ENCODE measurements at places on chromosomes 11 and 22. TPM values are rescaled to one million over a fixed set of nuclear protein-coding genes. Genes with fewer than 3 reads are reported as not detected.

DNA sequence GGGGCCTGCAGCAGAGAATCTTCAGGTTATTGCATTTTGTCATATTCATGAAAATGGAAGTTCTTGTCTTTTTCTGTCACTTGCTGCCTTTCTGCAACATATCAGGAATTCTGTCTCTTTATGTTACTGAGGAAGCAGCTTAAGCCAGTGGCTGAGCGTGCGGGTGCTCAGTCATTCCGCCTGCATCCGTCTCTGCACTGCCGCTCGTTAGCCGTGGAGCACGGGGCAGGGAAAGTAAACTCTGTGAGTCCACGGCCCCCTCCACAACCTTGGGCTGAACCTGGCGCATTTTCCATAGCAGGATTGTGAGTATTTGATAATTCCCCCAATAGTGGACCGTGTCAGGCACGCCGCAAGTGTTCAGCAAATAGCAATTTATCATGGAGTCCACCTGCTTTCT is 1007.7 kb downstream of the BRD1 start:
- no peak for DNase-seq

- no peak for DNase-seq
Observed at GRCh38 chr11:104090767-104091166, 54.3 kb downstream of the DDI1 start.

DNA sequence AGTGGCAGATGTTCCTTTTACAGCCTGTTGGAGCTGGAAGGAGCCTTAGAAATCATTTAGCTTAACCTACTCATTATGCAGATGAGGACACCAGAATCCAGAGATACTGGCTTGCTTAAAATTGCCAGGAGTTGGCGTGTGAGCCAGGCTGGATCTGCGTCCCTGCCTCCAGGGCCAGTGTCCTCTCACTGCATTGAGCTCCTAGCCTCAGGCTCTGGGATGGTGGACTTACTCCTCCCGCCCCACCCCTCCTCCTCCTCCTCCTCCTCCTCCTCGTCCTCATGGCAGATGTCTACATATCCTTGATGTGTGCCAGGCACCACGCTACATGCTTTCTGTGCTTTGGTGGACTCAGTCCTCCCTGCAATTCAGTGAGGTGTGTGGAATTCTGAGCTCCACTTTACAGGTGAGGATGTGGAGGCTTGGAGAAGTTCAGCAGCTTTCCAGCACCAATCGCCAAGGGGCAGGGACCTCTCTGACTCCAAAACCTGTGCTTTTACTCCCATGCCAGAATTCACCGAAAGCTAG is 24.1 kb downstream of the ADAMTS15 start:
- no peak for DNase-seq

DNA sequence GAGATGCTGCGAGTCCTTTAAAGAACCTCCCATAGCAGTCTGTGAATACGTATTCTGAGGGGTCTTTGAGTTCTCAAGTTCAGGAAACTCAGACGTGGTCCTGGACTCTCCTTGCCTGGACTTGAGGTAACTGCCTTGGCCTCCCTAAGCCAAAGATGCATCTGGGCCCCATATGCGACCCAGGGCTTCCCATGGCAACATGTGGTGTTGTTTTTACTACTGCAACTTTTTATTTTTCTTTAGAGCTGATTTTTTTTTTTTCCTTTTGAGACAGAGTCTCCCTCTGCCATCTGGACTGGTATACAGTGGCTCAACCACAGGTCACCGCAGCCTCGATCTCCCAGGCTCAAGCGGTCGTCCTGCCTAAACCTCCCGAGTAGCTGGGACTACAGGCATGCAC is 321.1 kb downstream of the ST3GAL4 start:
- no peak for DNase-seq

DNA sequence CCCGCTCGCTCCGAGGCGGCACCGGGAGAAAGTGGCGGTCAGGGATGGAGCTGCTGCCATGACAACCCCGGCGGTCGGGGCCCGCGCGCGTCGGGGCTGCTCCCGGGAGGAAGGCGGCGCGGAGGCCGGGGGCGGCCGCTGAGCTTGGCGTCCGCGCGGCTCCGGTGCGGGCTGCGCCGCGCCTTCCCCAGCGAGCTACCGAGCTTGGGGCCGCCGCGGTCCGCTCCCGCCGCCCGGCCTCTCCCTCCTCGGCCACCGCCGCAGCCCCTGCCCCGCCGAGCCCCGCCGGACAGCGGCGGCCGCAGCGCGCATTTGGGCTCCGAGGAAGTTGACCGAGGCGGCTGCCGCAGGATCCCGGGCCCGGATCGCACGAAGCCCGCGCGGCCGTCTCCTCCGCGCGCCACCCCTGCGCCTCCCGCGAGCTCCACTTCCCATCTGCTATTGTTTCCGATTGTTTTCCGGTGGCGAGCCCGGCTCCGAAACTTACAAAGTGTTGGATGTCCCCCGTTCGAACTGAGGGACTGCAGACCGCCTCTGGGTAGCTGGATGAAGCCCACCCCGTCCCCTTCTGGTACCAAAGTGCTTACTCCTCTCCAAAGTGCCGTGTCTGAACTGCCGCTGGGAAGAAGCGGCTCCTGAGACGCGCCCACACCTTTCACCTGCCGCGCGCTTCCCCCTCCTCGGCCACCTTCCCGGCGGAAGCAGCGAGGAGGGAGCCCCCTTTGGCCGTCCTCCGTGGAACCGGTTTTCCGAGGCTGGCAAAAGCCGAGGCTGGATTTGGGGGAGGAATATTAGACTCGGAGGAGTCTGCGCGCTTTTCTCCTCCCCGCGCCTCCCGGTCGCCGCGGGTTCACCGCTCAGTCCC is 540.3 kb downstream of the NTM start:
- no peak for DNase-seq

- no peak for DNase-seq
Observed at GRCh38 chr11:67420147-67420645, 4.7 kb downstream of the CARNS1 start.

- peak; percentile 11 for DNase-seq
Observed at GRCh38 chr11:114883472-114883871, 205.1 kb downstream of the NXPE2 start.

GRCh38 chr11:70853068-70853769 is 399.2 kb downstream of the SHANK2 start:
- DNase-seq = no peak

GRCh38 chr11:111461460-111462235 is 50.5 kb downstream of the BTG4 start:
- no peak for DNase-seq

GRCh38 chr11:102798012-102798746 is at the start of gene MMP1:
MMP1 (minus strand) TSS chr11:102798160; CDS start chr11:102798092, 68 bp downstream.
- DNase-seq = no peak

DNA sequence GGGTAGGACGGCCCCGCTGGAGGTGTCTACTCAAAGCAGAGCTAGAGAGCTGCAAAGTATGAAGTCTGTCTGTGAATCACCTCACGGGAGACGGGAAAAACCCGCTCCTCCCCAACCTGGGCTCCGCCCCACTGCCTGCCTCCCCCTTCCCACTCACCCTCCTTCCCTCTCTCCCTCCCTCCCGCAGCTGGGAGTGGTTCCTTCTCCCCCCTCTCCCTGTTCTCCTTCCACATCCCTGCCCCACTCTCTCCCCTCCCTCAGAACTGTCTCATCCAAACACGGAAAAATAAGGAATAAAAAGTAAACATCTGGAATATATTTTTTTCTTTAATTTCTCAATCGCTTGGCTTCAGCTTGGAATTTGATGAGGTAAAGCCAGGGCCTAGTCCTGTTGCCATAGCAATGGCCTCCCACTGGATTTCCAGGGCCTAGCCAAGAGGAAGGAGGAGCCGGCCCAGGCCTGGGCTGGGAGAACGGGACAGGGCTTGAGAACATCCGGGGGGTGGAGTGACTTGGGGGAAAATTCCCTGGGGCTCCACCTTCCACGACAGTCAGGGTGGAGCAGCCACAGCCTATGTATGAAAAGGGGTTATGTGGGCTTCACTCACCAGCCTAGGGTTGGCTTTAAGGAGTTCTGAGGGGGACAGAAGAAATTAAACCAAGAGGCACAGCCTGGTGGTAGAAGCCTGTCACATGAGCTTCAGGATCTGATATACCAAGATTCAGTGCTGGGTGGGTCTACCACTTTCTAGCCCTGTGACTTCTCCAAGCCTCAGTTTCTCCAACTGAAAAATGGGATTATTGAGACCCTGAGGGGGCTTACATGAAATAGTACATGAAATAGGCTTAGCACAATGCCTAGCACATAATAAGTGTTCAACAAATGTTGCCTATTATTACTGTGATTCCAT is 2.2 kb downstream of the TNKS1BP1 start:
- DNase-seq = peak; percentile 94

- DNase-seq = no peak
Observed at GRCh38 chr11:32772731-32773130, 21.7 kb downstream of the CCDC73 start.

- no peak for DNase-seq
Observed at GRCh38 chr11:36512016-36512415, 1.9 kb upstream of the TRAF6 start.

GRCh38 chr11:64321533-64321932 is 3.6 kb downstream of the PRDX5 start:
- no peak for DNase-seq

GRCh38 chr11:62602141-62603071 is 741 bp upstream of the MTA2 start:
- peak; percentile 82 for DNase-seq

DNA sequence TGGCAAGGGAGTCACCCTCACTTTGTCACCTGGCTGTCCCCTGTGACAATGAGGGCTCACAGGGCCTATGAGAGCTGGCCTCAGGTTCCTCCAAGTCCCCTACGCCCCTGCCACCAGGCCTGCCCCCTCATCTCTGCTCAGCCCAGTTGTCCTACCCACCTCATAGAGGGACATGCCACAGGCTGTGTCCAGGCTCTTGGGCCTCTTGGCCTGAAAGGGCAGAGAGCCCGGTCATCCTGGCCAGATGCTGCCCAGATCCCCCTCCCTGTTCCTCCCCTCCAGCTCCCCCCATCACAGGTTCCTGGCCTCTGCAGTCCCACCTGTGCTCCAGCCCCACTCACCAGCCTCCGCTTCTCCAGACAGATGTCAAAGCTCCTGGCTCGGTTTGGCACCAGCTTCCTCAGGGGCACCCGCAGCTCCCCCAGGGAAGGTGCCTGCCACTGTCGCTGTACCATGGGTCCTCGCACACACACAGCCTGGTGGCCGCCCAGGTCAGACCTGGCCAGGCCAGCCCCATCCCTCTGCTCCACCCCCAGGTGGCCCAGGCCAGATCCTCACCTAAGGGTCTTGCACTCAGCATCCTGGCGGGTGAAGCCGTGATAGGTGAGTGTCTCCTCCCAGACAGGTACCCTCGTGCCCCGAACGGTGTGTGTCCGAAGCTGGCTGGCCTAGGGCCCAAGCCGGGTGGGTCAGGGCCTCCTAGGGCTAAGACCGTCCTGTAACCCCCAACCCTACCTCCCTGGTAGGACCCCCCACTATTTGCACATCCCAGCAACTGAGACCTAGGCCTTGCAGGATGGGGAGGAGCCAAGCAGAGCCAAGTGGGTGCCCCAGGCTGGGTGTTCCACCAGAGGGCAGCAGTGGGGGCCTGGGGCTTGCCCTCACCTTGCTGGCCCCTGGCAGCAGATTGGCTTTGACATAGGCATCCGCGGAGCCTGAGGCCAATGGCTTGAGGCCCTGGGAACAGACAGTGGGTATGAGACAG is 8.3 kb downstream of the NDUFV1 start:
- peak; percentile 69 for DNase-seq

- DNase-seq = no peak
Observed at GRCh38 chr22:41831383-41831782, 1.5 kb upstream of the SREBF2 start.

DNA sequence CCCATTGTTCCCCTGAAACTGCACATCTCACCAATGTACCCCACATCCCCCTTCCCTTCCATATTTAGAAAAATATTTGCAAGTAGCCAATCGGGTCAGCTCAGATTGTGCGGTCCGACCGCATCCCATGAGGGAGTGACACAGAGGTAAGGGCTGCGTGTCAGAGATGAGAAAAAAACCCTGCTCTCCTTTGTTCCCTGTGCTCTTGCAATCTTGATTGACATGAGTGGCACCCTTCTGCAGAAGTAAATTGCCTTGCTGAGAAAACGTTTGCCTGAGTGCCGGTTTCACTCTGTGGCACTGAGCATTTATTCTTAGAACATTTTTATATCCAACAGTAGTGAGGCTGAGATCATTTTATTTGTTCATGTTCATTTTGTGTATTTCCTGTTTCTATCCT is 81.6 kb upstream of the CCDC90B start:
- DNase-seq = no peak

GRCh38 chr22:50403701-50404101 is 60.6 kb downstream of the PPP6R2 start:
- DNase-seq = peak; percentile 63

DNA sequence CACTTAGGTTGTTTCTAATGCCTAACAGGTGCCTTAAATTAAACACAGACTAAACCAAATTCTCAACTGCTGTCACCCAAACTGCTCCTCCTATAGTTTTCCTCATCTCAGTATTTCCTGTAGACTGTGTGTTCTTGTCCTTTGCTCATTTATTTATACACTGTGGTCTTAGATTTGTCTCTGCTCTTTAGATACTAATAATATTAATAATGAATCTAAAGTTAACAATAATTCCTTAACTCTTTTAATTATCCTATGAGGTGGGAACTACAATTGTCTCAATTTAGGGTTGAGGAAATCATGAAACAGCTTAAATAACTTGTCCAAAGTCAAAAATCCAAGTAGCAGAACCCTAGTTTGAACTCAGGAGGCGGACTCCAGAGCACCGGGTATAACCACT is 43.9 kb upstream of the YPEL1 start:
- DNase-seq = no peak

DNA sequence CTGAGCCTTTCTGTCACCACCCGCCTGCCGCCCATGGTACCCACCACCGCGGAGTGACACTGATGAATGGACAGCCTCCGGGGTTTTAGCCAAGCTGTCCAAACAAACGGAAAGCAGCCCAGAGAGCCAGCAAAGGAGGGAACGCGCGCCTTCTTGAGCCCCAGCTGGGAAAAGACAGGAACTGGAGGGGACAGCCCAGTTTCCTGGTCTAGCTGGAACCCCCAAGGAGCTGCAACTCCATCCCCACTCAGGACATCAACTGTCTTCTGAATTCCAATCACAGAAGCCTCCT is 33.7 kb downstream of the SHISAL1 start:
- no peak for DNase-seq

DNA sequence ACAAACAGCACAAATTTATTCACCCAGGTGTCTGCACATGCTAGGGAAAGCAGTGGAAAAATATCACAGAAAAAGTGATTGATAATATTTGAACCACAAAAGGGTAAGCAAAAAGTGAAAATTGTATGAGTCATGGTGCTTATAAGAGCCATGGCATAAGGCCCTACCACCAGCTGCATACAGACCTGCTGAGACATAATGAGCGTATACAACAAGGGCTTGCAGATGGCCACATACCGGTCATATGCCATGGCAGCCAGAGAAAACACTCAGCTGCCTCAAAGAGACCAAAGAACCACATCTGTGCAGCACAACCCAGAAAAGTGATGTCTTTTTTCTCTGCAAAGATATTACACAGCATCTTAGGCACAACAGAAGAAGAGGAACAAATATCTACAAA is 71.4 kb upstream of the OR9G4 start:
- no peak for DNase-seq

The GSC2 gene
- not detected for polyA plus RNA-seq

The CCDC88B gene
- 8.1 TPM for polyA plus RNA-seq

The TSPAN18 gene
- polyA plus RNA-seq = 40.0 TPM

The CPT1B gene
- polyA plus RNA-seq = 267 TPM

The TMEM80 gene
- polyA plus RNA-seq = 14.9 TPM

The TEX12 gene
- polyA plus RNA-seq = 0.27 TPM

The MPEG1 gene
- polyA plus RNA-seq = 1.4 TPM

The MUC15 gene
- not detected for polyA plus RNA-seq

The MRGPRE gene
- polyA plus RNA-seq = 0.53 TPM

The MMP27 gene
- polyA plus RNA-seq = not detected

The C22orf42 gene
- not detected for polyA plus RNA-seq

The XKR3 gene
- polyA plus RNA-seq = not detected

The MRGPRF gene
- polyA plus RNA-seq = 4.2 TPM

The FRMD8 gene
- 16.3 TPM for polyA plus RNA-seq

Measured in heart left ventricle (tissue), 16 donors.